ENCODE measurements at places on chromosomes 6 and 20.

GRCh38 chr20:62935968-62936585 lies 1.9 kb upstream of the GID8 start:
- no peak for DNase-seq

DNA sequence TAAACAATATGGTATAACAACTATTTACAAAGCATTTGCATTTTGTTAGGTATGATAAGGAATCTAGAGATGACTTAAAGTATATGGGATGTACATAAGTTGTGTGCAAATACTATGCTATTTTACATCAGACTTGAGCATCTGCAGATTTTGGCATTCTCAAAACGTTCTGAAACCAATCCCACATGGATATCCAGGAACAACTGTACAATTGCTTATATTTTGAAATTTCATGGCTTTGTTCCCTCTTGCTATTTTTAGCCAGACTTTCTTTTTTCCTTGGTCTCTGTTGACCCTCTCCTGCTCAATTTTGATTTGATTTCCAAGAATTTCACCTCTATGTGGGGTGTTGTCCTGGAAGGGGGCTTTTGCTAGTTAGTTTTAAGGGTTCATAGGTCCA lies 32.9 kb upstream of the UST start:
- no peak for DNase-seq

DNA sequence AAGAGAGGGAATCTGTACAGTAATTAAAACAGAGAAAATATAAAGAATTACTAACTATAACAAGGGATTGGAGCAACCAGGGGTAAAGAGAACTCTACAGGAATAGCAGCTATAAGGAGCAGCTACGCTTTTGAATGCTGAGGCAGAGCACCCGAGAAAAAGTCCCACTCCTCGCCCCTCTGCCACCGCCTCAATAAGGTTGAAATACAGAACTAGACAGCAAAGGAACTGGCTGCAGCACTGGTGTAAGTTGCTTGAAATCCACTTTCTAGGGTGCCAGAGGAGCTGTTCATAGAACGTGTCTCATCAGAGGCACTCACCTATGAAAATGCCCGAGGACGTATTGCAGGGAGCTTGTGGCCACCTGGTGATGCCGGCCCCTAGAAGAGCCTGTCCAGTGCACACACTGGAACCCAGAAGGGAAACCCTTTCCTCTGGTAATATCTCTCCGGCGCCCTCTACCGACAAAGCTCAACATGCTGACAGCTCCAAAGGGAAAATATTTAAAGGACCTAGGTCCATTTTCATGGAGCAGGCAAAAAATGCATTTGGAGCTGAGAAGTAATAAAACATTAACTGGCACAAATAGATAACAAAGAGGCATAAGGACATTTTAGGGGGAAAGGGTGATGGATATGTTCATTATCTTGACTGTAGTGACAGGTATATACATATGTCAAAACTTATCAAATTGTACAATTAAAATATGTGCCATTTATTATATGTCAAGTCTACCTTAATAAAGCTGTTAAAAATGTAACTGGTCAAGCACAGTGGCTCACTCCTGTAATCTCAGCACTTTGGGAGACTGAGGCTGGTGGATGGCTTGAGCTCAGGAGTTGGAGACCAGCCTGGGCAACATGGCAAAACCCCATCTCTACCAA lies 137.4 kb upstream of the HDAC2 start:
- DNase-seq = peak; percentile 74

DNA sequence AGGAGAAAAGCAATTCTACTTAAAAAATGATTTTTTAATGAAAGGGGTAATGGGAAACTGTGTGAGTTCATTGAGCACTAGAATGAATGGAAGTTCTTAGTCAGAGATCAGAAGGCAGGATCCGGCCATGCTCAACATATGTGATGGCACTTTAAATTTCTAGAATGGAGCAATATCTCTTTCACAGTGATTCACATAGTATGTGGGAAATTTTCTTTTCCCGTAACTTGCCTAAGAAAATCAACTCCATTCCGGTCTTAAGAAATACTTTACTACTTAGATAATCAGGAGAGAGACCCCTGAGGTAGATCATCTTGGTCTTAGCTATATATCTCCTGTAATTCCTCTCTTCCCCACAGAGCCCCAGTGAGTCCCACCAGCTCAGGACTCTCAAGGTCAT lies 131.8 kb downstream of the SCML4 start:
- peak; percentile 80 for DNase-seq

- no peak for DNase-seq
These were observed 1.9 kb downstream of the LRFN2 start for GRCh38 chr6:40585223-40585622.

- peak; percentile 12 for DNase-seq
These were observed 279.4 kb downstream of the CD83 start for GRCh38 chr6:14396826-14397517.

- no peak for DNase-seq
These were observed 54.3 kb downstream of the MKKS start for GRCh38 chr20:10379761-10380160.

DNA sequence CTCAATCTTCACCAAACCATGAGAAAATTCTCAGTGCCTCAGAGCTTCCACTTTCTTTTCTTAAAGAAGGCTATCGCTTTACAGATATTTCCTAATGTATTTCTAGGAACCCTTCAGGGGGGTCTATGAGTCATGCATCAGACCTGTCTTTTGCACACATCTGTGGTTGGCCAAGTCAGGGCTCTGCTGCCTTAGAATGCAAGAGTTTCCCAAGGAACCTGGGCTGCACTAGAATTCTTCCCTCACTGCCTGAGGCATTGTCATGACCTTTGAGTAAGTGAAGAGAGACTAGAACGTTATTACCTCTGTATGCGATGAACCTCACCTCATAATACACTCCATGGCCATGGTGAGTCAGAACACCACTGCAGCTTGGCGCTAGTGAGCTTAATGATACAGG lies 365.0 kb upstream of the ID4 start:
- peak; percentile 97 for DNase-seq

- DNase-seq = no peak
These were observed 334.2 kb downstream of the MAFB start for GRCh38 chr20:40354880-40355279.

DNA sequence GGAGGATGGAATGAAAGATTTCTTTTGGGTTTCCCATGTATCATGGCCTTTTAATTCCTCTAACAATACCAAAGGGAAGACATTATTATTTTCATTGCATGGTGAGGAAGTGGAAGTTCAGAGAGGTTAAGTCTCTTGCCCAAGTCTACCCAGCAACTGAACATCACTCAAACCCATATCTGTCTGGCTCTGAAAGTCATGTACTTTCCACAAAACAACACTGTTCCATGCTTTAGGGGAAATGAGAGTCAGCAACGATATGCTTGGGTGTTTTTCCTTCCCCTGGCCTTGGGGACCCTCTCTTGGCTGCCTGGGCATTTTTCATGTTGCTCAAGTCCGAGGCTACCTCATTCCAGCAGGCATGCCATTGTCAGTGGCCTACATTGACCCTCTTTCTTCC lies 118.8 kb downstream of the ADTRP start:
- no peak for DNase-seq

DNA sequence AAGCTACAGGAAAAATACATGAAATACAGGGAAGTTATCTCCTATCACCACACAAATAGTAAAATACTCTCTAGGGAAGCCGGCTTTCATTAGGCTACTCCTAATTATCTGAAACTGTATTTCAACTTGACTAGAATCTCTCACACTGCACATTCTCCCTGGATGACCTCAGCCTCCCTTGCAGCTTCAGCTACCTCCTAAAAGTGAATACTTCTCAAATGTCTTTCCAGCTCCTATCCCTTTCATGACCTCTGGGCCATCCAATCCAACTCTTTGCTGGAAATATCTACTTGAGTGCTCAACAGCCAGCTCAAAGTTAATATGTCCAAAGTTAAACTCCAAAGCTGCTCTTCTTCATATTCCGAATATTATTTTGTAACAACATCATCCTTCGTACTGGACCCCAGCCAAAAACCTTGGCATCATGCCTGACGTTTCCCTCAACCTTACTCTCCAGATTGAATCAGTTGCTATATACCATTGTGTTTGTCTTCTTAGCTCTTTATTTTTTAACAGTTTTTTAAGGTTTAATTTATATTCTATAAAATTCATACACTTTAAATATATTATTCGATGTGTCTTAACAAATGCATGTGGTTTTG lies 29.4 kb upstream of the KIF6 start:
- no peak for DNase-seq

DNA sequence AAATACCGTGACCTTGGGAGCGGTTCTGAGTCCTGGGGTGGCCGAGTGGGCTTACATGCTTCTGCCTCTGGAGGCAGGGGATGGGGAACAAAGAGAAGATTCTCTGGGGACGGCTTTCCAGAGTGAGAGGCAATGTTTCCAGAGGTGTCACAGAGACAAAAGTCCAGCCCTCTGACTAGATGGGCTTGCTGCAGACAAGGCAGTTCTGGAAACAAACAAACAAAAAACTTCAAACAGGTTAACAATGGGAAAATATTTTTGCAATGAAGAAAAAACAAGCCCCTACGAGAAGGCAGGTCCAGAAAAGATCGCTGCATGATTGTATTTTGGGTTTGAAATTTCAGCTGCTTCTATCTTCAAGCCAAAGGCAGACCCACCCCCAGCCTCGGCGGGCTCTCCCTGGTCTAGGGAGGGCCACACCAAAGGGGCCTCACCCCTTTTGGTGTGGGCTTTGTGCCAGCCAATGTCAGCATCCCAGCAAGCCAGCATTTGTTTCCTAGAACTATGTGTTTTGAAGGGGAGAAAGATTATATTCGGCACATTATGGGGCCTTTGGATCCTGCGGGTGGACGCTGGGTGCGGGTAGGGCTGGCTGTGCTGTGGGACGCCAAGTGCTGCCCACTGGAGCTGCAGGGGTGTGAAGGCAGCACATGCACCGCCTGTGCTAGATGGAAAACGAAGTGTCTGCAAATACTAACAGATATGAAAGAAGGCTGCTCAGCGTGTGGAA lies 42.9 kb downstream of the RIOK1 start:
- DNase-seq = no peak
